ENCODE measurements at places on chromosomes 2 and 18. TPM values are rescaled to one million over a fixed set of nuclear protein-coding genes. Genes with fewer than 3 reads are reported as not detected.

TUBB8B gene
- not detected for total RNA-seq

MDH1B gene
- total RNA-seq = not detected

SERPINB13 gene
- not detected for total RNA-seq

CXCR1 gene
- not detected for total RNA-seq

UCN gene
- total RNA-seq = 1.2 TPM

LYG1 gene
- 1.9 TPM for total RNA-seq

TRIM54 gene
- not detected for total RNA-seq

ARHGAP28 gene
- total RNA-seq = not detected

PARD3B gene
- total RNA-seq = not detected

NAT8 gene
- not detected for total RNA-seq

DNA sequence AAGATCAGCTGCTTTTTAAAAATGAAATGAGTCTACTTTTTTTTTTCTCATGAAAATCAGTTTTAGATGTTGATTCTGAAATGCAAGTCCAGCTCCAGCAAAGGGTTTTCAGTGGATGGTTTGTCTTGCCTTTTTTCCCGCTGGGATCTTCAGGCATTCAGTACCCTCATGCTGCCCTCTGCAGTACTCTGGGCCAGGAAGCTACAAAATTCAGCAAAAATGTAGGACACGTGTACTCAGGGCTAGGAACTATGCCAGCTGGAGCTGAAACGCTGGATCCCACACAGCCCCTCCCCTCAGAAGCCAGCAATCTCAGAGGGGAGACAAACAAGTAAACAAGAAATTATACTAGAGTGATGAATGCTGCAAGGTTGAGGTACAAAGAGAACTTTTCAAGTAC lies 97.3 kb downstream of the MMADHC start:
- no peak for DNase-seq

GRCh38 chr18:36139245-36139644 lies 9.5 kb downstream of the ELP2 start:
- no peak for DNase-seq

- no peak for DNase-seq
Measured at GRCh38 chr2:225090746-225091145, 48.5 kb upstream of the DOCK10 start.

DNA sequence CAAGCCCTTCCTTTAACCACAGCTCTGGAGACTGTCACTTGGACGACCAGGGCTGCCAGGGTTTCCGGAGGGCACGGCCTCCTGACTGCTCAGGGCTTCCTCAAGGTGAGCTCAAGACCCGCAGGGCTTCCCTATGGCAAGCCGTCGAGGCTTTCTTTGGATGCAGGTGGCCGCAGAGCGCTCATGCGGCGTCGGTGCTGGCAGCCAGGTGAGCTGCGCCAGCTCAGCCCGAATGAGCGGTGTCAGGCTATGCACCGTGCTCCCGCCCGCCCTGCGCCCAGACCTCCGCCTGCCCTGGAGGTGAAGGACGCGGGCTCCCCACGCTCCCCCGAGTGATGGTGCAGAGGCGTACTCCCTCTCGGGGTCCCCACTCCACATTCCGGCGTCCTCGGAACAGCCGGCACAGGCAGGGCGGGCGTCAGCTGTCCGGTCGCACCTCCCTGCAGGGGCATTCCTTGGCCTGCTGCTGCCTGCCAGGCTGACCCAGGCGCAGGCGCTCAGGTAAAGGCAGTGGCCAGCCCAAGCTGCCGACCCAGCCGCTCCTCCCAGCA lies 20.8 kb upstream of the TUBB6 start:
- no peak for DNase-seq

GRCh38 chr2:54559006-54559445 lies 102.9 kb downstream of the SPTBN1 start:
- no peak for DNase-seq

GRCh38 chr2:145860083-145860482 lies 1340.2 kb upstream of the ZEB2 start:
- no peak for DNase-seq

GRCh38 chr2:10495988-10496313 lies 47.8 kb upstream of the ODC1 start:
- DNase-seq = no peak

- no peak for DNase-seq
Measured at GRCh38 chr2:100407073-100407472, 10.4 kb downstream of the CHST10 start.

DNA sequence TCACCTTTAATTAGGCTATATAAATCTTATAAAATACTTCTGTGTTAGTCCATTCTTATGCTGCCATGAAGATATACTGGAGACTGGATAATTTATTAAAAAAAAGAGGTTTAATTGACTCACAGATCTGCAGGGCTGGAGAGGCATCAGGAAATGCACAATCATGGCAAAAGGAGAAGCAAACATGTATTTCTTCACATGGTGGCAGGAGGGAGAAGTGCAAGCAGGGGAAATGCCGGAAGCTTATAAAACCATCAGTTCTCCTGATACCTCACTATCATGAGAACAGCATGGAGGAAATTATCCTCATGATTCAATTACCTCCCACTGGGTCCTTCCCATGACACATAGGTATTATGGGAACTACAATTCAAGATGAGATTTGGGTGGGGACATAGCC lies 504.4 kb downstream of the RIT2 start:
- DNase-seq = no peak

DNA sequence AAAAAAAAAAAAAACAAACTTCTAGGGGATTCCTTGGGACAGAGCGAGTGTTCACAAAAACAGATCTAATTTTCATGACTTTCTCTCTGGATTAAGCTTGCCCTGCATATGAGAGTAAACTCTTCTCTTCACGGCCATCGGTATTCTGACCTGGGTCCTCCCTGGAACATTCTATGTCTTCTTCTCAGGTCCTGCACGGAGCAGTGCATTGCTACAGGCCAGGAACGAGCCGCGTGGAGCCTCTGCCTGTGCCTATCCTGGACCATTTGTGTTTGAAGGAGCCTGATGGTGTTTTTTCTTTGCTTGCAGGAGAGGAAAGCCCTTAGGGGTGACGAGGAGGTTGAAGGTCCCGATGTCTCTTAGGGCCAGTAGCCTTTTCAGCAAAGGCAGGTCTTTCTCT lies 1.8 kb upstream of the OXER1 start:
- DNase-seq = no peak

- DNase-seq = no peak
Measured at GRCh38 chr2:240780023-240780700, 39.9 kb downstream of the KIF1A start.

DNA sequence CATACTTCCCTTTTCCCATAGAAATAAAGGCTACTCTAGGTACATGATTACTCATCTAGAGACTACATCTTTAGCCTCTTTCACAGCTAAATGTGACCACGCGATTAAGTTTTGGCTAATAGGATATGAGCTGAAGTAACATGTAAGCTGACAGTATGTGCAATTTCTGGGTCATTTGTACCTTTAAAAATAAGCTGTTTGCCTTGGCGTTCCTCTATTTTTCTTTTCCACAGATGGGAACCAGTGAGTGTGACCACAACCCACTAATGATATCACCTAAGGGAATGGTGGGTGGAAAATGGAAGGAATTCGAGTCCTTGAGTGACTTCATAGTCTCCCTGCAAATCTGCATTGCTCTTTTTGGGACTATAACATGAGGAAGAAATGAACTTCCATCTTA lies 11.7 kb upstream of the NABP1 start:
- DNase-seq = no peak

GRCh38 chr2:205772983-205773382 lies 90.7 kb downstream of the NRP2 start:
- DNase-seq = no peak

DNA sequence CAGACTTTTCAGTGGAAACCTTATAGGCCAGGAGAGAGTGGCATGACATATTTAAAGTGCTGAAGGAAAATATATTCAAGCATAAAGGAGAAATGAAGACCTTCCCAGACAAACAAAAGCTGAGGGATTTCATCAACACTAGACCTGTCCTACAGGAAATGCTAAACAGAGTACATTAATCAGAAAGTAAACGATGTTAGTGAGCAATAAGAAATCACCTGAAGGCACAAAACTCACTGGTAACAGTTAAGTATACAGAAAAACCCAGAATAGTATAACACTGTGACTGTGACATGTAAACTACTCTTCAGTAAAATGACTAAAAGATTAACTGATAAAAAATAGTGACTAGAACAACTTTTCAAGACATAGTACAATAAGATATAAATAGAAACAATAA lies 87.4 kb downstream of the ATP8B1 start:
- no peak for DNase-seq

DNA sequence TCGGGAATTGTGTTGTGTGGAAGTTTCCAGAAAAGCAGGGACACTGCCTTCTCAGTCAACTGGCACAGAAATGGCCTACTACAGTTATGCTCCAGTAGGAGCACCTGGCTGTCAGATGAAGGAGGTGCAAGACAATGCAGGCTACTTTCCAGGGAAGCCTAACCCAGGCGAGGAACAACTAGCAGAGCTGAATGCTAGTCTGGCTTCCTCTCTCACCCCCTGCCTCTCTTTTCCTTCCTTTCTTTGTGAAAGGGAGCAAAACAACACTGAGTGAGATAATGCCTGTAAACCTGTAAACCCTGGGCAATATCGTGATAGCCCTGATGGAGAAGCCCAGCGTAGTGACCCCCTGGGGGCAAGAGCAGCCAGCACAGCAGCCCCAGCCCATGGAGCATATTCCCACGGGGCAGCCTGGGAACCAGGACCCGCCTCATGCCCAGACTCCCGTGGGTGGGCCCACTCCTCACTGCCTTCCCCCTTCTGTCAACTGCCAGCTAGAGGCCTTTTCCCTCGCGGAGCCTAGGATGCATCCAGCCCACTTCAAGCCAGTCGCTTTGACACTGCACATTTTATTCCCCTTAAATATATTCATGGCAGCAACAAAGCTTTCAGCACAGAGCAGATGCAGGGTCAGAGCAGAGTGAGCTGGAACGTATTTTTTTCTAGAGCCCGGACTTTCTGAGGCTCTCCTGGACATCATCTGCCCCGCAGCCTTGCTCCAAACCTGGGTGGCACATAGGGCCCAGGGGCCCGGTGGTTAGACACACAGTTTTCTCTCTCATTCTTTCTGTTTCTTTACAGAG lies 77.0 kb downstream of the PDCL3 start:
- no peak for DNase-seq

DNA sequence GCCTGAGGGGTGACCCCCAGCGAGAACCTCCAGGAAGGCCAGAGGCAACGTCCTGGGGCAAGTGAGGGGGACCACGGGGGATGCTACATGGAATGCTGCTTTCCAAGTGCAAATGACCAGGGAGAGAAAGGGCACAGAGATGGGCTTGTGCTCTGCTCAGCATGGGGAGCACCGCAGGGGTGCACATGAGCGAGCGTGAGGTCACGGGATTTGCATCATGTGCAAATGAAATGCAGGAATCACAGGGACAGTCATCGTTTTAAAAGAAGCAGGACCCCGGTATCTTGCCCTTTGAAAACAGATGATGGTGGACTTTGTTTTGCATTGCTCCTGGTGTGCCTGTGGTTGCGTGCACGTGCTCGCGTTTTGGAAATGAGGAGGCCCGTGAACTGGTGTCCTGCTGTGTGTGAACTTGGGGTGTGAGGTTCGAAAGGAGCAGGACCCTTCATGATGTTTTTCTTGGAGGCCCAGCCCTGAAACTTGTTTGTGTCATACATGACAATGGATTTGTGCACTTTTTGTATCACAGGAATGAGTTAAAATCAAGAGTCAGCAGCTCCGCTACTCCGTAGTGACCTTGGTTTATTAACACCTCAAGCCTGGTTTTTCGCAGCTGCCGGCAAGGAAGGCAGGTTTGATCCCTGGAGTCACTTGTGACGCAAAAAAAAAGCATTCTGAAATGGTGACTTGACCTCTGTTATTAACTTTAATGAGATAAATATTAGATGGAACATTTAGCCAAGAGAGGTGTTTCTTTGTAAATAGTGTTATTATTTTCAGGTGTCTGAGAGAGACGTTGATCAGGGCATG lies 234.5 kb downstream of the LDLRAD4 start:
- no peak for DNase-seq

DNA sequence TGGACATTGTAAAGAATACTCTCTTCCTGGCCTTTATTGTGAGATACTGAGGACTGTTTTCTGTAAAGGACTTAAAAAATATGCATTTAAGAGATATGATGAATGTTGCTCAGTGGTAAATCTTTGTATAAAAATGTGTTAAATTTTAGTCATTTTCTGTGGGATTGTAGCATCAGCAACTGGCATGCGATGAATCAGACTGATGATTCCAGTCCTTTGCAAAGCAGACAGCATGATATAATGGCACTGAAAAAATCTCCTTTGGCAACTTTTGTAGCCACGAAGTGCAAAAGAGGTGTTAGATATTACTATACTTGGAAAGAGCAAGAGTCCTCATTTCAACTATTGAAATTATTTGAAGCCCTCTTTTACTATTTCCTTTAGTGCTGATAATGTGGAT lies 678.7 kb downstream of the PLCL1 start:
- DNase-seq = no peak

DNA sequence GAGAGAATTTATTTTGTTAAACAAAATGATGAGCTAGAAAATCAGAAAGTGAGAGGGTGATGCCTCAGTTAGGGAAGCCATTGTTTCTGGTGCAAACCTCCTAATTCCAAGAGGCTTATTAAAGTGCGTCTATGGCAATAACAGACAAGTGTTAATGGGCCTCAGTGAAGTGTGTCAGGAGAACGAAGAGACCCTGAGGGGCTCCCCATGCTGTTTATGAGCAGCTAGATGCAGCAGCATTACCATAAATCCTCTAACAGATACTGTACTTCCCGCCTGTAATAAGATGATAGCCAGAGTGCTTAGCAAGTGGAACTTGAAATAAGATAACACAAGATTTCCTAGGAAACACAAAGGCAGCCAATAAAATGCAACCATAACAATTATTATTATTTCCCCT lies 157.4 kb downstream of the MYT1L start:
- DNase-seq = no peak

GRCh38 chr2:186687807-186688211 lies 6.1 kb upstream of the FAM171B start:
- DNase-seq = no peak

DNA sequence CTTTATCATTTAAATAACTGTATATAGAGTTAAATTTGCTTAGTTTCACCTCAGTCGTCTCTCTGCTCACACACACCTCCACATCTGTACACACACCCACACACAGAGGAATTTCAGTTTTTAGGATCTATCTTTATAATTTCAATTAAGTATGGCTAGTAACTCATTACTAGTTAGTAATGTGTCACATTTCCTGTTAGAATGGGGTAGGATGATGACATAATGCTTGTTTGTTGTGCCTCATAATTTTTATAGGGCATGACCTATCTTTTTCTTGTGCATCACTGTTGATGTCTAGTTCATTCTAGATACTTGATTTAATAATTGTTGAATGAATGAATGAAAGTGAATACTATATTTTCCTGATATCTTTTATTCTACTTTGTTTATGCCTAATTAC lies 108.6 kb downstream of the AGPS start:
- no peak for DNase-seq

Measured in activated B cell treated with CpG ODN at 0.5 μM for 24 hours (primary cell).